ENCODE measurements at places on chromosomes 5 and 9.
A peak's percentile ranks its signal among the peaks of the same experiment; 100 is the strongest.

DNA sequence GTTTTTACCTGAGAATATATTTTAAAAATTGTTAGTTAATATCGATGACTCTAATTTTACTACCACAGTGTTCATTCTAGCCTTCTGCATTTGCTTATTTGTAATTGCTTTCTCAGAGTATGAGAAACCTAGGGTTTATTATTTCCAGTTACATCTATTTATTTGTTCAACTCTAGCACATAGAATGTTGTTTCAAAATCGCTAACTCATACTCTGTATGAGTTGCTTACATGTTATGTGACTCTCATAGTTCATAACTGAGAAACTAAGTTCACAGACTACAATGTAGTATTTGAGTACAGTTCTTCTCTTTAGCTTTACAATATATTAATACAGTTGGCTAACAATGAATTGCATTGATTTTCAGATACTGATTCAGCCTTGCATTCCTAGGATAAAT lies 103.2 kb downstream of the MACROH2A1 start:
- DNase-seq: no peak

DNA sequence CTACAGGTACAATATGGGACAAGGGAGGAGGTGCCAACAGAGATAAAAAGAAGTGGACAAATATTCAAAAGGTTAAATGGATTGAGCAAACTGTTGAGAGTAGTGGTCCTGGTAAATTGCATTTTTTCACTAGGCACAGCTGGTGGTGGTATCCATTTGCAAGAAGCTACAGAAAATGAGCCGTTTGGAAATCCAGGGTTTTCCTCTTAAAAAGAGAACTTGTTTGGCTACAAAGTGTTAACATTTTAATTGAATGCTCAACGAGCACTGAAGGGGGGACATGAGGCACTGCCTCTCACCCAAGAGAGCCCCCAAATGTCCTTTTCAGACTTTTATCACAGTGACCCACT lies 491 bp upstream of the ZCCHC9 start:
- no peak for DNase-seq

- peak; percentile 25 for DNase-seq
Observed at GRCh38 chr9:124306098-124306735, 48.5 kb downstream of the NEK6 start.

GRCh38 chr9:93181672-93182435 lies 2.1 kb upstream of the WNK2 start:
- DNase-seq: no peak

- DNase-seq: no peak
Observed at GRCh38 chr9:81694541-81694940, 5.2 kb upstream of the TLE1 start.

- DNase-seq: peak; percentile 8
Observed at GRCh38 chr9:136947955-136948510, 3.0 kb downstream of the C8G start.

DNA sequence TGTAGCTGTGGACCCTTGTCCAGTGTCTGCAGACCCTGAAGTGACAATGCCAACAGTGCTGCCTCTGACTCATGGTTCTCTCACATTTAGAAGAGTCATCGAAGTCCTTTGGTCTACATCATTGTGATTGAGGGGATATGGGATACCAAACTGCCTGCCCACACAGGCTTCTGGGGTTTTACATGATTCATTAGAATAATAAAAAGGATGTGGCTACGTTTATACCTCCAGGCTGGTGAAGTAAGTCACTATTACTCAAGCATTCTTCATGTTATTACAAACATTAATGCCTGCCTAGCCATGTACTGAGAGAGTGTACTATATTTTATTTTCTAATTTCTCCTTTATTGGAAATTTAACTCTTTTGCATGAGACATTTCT lies 365.7 kb downstream of the SPATA31D1 start:
- no peak for DNase-seq

DNA sequence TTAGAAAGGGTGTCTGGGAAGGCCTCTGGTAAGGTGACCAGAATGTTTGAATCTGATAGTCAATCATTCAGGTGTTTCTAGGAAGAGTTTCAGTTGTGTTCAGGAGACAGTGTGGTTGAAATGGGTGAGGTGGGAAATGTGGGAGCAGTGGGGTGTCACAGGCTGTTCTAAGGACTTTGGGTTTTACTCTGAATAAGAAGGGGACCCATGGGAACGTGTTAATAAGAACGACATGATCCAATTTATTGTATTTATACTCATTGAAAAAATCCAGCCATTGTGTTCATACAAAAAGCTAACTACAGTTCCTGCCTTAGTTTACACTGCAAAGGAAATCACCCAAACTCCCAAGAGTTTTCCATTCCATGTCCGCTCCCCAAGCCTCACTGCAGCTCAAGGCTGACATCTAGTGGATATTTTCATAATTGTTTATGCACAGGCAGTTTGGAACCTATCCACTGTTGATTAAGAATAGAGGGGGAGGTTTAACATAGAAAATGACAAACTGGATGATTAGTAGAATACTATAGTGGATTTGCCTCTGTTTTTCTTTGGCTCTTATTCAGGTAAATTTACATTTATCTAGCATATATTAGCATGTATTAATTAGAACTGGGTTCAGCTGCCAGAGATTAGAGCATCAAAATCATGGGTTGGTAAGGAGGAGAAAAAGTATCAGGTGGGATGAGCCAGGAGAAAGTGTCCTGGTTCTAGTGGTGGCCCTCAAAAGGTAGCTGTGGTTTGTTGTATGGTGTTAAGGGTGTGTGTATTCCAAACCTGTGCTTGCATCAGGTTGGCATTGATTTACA lies 17.7 kb downstream of the CAVIN4 start:
- DNase-seq: peak; percentile 32

- no peak for DNase-seq
Observed at GRCh38 chr5:68489556-68489955, 274.0 kb downstream of the PIK3R1 start.

DNA sequence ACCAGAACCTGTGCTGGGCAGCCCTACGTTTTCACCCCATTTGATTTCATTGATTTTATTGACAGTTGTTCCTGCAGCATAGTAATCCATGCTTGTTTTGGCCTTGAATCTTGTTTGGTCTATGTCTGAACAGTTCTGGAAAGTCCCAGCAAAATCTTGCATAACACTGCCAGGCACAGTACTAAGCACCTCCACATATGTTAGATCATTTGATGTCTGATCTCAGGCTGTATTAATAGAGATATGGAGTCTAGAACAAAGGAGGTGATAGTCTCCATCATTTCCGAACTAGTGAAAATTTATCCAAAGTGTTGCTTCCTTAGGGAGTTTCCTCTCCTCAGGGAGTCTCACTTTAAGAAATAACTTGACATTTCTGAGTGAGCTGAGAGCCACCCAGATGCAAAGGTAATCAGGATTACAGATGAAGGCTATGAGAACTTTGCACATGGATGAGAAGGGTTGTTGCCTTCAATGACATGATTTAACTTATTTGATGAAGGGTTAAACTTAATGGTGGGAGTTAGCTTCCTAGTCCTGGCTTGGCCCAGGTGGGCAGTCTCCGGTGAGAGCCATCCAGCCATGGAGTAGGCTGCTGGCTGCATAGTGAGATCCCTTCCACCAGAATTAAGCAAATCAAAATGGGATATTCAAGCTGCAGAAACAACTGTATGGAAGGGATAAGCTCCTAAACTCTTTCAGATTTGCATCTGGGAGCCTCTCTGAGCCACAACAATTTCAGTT lies 173.8 kb upstream of the MVB12B start:
- DNase-seq: no peak

GRCh38 chr5:158560170-158560569 lies 539.5 kb downstream of the EBF1 start:
- no peak for DNase-seq

GRCh38 chr9:92592946-92593861 lies 57.4 kb upstream of the ECM2 start:
- no peak for DNase-seq

DNA sequence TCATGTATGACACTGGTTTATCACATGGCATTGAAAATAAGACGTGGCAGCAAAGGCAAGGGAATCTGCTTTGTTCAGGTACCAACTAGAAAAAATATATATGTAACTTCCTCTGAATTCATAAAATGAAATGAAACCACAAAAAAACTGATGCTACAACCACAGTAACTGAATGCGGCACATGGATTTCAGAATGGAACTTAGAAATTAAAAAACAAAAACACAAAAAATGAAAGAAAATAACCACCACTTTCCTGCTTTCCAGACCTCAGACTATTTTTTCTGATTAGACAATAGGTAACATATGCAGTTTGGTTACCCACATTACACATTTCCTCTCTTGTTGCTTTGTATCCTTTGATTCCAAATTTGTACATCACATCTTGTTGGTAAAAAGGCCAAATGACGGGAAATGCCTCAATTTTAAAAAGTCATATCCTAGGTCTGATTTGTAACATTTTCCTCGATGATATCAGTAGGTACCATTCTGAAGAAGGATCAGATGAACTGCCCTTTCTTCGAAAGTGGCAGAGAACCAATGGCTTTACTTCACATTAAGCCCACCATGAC lies 18.1 kb upstream of the PDCL start:
- no peak for DNase-seq

DNA sequence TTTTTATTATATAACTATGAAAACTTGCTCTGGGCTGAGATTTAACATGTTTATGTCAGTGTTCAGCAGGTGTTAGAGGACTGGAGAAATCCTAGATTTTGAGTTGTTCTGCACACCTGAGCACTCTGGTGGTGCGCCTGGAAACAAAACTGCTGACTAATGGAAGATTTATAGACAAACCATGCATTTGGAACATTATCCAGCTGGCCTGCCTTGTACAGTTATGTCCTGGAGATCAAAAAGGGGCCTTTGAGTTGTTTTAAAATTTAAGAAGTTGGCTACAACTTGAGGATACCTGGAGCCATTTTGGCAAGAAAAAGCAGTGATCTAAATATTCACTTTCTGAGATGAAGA lies 5.7 kb upstream of the ARHGEF28 start:
- no peak for DNase-seq

- DNase-seq: no peak
Observed at GRCh38 chr9:71736236-71736635, 32.1 kb downstream of the CEMIP2 start.

DNA sequence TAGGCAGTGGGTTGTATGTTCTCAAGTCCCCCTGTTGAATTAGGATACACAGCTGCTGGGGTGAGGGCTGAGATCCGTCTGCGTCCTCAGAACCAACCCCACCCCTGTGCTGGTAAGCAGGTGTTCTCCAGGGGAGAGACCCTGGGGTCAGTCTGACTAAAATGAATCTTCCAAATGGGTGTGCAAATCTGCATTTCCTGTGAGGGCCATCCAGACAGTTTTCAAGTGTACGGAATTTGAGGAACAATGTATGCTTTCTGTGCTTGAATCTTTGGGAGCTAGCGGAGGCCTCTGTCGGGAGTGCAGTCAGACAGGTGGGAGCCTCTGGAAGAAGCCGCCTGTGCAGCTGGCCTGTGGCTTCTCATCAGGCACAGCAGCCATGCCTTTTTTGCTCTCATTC lies 122.9 kb downstream of the MACROH2A1 start:
- DNase-seq: no peak

GRCh38 chr9:36995927-36996705 lies 38.0 kb downstream of the PAX5 start:
- peak; percentile 57 for DNase-seq

DNA sequence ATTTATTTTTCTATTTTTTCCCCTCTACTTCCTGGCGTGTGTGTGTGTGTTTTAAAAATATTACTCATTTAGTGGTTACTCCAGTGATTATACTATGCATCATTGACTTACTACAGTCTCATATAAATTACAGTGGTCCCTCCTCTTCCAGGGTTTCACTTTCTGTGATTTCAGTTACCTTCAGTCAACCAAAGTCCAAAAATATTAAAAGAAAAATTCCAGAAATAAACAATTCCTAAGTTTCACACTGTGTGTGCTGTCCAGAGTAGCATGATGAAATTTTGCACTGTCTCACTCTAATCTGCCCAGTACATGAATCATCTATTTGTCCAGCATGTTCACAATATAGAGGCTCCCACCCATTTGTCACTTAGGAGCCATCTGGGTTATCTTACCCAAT lies 47.4 kb upstream of the CCDC112 start:
- DNase-seq: no peak

DNA sequence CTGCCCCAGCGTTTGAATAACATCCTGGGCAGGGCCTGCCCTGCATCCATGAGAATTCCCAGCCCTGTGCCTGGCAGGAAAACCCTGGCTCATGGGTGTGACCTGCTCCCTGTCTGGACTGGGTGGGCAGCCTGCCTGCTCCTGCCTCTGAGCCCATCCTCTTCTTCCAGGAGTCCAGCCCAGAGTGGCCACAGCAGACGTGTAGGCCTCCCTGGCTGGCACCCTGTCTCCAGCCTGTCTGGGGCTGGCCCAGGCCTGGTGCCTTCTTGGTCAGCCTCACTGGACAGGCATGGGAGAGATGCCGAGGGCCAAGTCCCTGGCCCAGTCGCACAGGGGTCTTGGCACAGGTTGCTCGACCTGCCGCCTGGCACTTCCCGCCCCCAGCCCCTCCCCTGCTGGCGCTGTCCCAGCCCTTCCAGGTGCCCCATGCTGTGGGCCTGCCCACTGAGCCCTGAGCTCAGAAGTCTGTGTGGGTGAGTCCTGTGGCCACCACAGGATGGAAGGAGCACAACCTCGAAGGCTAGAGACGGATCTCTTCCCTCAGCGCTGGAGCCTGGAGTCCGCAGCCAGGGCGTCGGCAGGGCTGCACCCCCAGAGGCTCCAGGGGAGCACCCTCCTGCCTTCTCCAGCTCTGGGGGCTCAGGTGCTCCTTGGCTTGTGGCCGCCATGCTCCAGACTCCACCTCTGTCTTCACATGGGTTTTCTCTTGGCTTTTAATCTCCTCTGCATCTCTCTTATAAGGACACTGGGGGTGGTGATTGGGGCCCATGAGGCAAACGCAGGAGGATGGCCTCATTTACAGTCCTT lies 11.8 kb upstream of the COL5A1 start:
- no peak for DNase-seq

DNA sequence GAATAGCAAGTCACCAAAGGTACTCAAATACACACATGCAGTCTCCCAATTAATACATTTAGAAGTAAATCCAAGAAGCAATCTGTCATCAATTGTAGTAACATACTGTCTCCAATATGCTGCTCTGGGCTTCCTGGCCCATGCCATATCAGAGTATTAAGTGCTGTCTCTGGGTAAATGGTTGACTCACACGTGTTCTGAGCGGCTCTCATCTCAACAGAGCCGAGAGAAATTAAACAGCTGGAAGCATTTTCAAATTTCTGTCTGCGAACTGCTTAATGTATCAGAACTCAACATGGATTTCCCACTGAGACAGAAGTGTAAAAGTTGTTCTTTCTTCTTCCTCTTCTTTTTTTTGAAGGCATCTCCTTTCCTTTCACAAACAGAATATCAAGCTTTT lies 247.3 kb upstream of the TAS2R1 start:
- no peak for DNase-seq

- no peak for DNase-seq
Observed at GRCh38 chr9:93827545-93828330, 127.4 kb downstream of the BARX1 start.

DNA sequence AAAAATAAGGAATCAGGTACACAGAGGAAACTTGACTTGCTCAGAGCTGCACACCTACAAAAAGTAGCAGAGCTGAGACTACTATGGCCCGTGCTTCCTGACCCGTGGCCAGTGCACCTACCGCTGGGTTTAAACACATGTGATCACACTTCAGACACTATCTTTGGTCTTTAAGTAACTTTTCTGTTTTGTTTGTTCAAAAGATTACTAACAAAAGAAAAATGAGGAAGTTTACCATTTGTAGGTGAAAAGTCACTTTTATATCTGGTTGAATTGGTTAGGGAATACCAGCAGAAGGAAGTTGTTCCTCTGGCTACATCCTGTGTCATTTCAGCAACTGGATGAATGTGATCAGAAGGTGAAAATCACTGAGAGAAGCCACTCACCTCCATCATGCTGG lies 6.5 kb upstream of the SYK start:
- DNase-seq: no peak
